ENCODE measurements at places on chromosomes 2 and 18.

DNA sequence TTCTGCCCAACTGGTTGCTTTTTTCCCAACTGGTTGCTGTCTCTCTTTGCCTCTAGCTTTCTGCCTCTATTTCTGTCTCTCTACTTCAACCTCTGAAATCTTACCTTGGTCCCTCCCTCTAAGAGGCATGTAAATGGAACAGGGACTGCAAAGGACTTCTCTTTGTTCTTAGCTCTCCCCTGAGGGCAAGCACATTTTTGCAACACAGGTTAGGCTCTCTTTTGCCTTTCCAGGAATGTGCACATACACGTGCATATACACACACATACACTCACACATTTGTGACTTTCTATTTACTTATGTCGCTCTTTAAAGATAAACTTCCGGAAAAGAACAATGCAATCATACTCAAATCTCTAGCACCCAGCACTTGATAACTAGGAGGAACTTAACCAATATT lies 262.6 kb upstream of the DDX18 start:
- no peak for DNase-seq

DNA sequence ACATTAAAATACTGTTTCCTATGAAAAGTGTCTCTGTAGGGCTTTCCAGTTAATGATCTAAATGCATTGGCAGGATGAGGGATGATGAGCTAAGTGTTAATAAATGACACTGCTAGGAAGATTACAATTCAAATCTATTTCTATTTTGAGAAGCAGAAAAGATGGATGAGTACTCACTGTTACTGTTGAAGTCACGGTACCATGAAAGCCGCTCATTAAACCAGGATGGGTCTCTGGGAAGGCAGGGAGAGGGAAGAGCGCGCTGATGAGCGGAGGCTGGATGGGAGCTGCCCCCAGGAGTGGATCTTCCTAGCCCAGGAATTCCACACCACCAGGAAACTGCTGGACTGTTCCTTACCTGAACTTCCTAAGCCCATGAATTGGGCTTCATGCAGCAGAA lies 27.1 kb upstream of the TXNDC2 start:
- no peak for DNase-seq

DNA sequence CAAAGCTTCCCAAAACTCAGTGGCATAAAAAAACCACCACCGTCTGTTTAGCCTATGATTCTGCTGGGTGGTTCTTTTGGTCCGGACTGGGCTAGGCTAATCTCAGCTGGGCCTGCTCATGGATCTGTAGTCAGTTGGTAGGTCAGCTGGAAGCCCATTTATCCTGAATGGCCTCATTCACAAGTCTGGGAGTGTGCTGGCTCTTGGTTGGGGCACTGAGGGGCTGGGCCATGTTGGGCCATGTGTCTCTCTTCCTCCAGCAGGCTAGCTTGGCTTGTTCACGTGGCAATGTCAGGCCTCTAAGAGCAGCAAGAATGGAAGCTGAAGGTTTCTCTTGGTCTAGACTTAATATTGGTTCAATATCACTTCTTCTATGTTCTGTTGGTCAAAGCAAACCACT lies 95.7 kb upstream of the HS6ST1 start:
- no peak for DNase-seq

DNA sequence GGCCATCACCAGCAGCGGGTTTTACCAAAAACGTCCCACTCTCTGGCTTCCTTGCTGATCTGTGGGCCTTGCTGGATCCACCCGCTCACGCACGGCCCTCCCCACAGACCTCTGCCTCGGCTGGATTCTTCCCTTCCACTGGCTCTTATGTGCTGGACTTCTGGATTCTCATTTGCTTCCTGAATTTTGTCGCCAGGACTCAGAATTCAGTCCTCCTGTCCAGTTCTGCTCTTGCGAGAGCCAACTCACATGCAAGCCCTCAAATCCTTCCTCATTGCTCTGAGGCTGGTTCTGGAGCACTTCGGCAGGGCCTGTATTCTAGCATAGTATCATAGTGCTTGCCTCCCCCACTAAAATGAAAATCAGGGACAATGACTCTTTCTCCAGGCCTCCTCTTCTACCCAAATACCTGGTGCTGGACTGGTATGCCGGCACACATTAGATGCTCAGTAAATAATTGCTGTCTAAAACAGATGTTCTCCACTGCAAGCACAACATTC lies 115.5 kb downstream of the ATL2 start:
- no peak for DNase-seq

DNA sequence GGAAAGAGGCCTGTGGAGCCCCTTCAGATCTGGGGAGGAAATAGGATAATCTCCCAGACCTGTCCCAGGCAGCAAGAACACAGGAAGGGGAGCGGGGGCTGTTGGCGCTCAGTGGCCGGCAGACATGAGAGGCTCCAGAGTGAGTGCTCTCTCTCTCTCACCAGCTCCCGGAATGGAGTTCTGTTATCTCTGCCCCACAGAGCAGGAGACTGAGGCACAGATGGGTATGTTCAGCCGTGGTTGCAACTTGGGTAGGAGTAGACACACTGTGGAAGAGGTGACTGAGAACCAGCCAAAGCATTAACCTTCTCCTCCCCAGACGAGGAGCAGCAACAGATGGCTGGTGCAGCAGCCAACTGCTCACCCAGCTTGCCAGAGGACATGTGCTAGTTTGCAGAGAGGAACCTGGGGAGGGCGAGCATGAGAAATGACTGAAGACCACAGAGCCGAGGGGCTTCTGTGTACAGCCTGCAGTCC lies 82.0 kb downstream of the NRP2 start:
- no peak for DNase-seq

GRCh38 chr18:27249933-27250332 lies 64.8 kb upstream of the CHST9 start:
- no peak for DNase-seq

GRCh38 chr2:239378918-239379640 lies 21.7 kb downstream of the HDAC4 start:
- no peak for DNase-seq

GRCh38 chr2:133581010-133581760 lies 12.9 kb upstream of the NCKAP5 start:
- no peak for DNase-seq

GRCh38 chr18:74748809-74749208 lies 151.1 kb downstream of the ZNF407 start:
- no peak for DNase-seq

DNA sequence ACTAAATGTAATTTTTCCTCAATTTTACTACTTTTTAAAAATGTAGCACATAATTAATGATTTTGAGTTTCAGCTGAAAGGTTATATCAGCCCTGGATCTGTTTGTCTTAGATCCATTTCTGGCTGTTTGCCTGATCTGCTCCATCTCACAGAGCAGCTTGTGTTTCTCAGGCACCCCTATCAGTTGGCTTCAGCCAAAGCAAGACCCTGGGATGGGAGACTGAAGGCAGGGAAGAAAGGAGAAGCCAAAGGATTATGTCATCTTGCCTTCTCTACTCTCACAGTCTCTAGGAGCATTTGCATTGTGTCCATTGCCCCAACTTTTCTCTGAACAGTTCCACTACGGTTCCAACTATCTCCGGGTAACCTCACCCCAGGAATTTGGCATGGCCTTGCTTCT lies 110.5 kb downstream of the CCDC148 start:
- DNase-seq = no peak

- no peak for DNase-seq
These were observed 17.8 kb downstream of the RNF149 start for GRCh38 chr2:101290711-101291110.

DNA sequence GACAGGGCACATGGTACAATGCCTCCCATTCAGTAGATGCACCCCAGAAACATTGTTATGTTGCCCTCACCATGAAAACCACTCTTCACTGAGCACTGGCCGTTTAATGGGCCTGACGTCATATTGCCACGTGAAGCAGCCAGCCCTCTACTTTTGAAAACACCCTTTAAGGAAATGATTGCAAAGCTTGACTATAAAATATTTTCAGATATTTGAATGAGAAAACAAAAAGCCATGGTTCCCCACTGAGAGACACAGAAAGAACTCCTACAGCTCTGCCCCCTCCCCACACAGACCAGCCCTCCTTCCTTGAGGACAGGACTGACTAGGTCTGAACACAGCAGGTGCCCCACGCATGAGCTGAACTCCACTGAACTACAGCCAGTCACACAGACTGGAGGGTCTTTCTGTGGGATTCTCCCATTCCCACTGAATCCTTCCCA lies 349.1 kb downstream of the ANAPC1 start:
- DNase-seq = no peak

GRCh38 chr2:328761-329160 lies 40.9 kb upstream of the ALKAL2 start:
- no peak for DNase-seq

GRCh38 chr2:224944707-224945547 lies 97.3 kb downstream of the DOCK10 start:
- DNase-seq = no peak

DNA sequence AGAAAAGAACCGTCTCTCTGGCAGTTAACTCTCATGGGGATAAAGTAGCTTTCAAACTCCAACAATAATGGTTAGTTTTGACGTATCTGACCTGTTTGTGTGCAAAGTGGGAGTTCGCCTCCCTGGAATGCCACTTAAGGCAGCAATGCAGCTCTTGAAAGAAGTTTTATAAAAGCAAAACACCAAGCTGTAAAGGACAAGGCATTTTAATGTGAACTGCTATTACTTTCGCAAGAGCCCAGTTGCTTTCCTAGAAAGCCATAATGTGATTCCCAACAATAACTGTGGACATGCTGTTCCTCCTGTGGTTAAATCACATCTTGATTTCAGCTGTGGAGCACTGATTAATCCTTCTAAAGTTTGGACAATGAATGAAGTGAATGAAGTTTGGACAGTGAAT lies 303.7 kb downstream of the PTPRM start:
- DNase-seq = no peak

- DNase-seq = no peak
These were observed 134.5 kb upstream of the TNP1 start for GRCh38 chr2:216994353-216994854.

- DNase-seq = peak; percentile 66
These were observed at the start of gene TMEM17 for GRCh38 chr2:62505750-62506420. TSS of gene TMEM17 (minus strand) at chr2:62506195. CDS start at chr2:62506129, 66 bp downstream.

GRCh38 chr2:84482603-84483002 lies 23.5 kb upstream of the SUCLG1 start:
- DNase-seq = no peak

GRCh38 chr2:239148495-239149200 lies 252.2 kb downstream of the HDAC4 start:
- no peak for DNase-seq

- peak; percentile 69 for DNase-seq
These were observed 9.4 kb upstream of the IL1RL1 start for GRCh38 chr2:102301867-102302362.

DNA sequence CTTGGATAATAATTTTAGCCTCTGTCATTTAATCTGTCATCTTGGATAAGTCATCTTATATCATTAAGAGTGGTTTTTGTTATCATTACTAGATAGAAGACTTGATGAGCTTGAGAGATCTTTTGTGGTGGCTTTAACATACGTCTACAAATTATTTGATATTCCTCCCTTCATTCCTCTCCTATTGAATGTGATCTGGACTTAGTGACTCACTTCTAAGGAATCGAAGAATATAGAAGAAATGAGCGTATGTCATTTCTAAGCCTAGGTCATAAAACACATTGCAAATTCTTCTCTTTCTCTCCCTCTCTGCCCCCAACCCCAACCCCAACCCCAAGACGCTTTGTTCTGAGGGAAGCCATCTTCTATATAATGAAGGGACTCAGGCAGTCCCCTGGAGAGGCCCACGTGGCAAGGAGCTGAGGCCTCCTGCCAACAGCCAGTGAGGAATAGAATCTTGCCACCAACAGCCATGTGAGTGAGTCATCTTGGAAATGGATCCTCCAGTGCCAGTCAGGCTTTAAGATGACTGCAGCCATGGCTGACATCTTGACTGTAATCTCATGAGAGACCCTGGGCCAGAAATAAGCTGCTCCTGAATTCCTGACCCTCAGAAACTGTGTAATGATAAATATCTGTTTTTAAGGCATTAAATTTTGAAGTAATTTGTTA lies 221.6 kb upstream of the SP5 start:
- no peak for DNase-seq

DNA sequence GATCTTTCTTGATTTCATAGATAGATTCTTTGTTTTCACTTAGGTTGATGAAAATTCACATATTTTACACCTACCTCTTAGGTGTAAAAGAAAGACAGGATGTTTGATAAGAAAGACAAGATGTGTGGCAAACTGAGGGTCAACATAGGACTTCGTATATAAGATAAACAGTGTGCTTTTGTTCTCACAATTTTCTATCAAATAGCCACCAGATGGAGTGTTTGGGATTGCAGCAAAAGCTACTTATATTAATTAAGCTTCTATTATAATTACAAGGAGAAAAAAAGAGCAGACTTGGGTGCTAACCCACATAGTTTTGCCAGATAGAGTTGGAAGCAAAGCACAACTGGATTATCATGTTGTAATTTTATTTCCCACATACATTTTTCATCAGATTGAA lies 232.9 kb downstream of the CDH7 start:
- no peak for DNase-seq

DNA sequence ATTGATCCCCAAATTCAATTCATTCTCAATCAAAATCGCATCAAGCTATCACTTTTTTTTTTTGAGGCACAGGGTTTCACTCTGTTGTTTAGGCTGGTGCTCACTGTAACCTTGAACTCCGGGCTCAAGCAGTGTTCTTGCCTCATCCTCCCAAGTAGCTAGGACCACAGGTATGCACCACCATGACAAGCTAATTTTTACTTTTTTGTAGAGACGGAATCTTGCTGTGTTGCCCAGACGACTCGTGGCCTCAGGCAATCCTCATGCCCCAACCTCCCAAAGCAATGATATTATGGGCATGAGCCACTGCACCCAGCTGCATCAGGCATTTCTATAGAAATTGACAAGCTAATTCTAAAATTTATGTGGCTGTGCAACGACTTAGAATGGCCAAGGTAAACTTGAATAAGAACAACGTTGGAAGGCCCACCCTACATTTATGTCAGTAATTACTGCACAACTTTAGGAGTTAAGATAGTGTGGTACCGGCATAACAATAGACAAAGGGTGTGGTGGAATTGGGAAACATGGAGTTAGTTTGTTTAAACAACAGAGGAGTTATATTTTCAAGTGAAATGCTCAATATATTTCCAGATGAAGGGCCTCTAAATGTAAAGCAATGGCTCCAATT lies 78.2 kb downstream of the NPAS2 start:
- DNase-seq = no peak

DNA sequence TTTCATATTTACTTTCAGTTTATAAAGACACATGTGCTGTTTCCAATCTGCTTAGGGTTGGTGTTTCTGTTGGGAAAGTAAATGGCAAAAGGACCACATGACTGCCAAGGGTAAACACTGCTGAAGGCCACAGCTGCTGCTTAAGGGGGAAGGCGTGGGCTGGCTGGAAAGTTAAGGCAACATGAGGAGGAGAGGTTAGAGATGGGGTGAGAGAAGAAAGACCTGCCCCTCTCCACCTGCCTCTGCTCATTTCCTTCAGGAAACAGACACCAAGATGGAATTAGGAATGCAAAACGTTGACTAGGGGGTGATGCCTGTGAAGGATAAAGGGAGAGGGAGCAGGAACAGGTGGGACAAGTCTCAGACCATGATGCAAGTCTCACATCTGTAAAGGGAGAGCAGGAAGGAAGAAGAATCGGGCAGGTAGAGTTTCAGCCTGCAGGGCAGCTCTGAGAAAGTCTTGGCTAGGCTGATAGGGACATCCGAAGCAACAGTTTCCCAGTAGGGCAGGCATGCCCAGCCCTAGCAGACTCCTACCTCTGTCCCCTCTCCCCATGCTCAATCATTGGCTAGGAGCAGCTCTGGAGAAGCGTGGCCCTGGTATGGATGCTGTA lies 86.0 kb downstream of the CDC42EP3 start:
- peak; percentile 34 for DNase-seq

GRCh38 chr18:79397247-79397829 lies 1.6 kb downstream of the NFATC1 start:
- no peak for DNase-seq
